ENCODE measurements at places on chromosomes 4 and X.

GRCh38 chrX:122004127-122004526 is 956.7 kb downstream of the GLUD2 start:
- DNase-seq: no peak

DNA sequence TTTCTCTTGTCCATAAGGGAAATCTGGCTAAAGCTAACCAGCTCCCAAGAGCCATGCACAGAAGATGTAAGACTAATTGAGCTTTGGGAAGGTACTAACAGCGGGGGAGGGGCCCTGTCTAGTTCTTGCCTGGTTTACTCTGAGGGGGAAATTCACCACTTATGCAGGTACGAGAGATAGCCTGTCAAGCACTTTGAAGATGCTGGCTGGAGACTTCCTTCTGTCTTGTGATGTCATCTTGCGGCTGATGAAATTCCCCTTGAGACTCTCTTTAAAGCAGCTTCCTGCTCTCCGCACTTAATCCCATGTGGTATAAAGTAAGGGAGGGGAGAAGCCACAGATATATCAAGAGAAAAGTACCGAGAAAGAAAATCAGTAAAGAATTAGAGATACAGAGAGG is 345.3 kb downstream of the MAPK10 start:
- no peak for DNase-seq

DNA sequence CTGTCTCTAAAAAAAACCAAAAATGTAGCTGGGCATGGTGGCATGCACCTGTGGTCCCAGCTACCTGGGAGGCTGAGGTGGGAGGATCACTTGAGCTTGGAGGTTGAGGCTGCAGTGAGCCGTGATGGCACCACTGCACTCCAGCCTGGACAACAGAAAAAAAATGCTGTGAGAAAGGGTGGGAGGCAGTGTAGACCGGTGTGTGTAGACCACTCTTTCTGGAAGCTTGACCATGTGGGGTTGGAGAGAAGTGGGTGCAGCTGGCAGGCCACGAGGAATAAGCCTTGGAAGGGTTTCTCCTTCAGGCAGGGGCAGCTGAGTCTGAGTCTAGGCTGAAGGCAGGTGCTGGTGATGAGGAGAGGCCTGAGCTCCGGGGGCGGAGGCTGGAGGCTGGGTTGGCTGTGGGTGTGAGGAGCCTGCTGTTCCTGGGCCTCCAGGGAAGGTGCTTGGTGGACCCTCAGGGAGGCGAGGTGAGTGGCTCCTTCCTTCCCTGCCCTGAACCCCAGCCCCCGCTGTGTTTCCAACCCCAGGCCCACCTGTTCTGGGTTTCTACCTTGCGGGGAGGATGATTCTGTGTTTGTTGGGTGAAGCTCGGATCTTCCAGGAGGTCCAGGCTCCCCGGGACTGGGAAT is 9.3 kb upstream of the TBC1D14 start:
- no peak for DNase-seq

- DNase-seq: no peak
Measured at GRCh38 chrX:118392716-118393115, 46.8 kb downstream of the WDR44 start.

GRCh38 chrX:21612154-21612553 is 46.0 kb downstream of the KLHL34 start:
- DNase-seq: no peak
